Renal pelvis (tissue), 12 donors: ENCODE measurements at places on chromosomes 11 and 22.

GRCh38 chr11:119583585-119583984, 145.4 kb downstream of the NECTIN1 start:
- no peak for DNase-seq

DNA sequence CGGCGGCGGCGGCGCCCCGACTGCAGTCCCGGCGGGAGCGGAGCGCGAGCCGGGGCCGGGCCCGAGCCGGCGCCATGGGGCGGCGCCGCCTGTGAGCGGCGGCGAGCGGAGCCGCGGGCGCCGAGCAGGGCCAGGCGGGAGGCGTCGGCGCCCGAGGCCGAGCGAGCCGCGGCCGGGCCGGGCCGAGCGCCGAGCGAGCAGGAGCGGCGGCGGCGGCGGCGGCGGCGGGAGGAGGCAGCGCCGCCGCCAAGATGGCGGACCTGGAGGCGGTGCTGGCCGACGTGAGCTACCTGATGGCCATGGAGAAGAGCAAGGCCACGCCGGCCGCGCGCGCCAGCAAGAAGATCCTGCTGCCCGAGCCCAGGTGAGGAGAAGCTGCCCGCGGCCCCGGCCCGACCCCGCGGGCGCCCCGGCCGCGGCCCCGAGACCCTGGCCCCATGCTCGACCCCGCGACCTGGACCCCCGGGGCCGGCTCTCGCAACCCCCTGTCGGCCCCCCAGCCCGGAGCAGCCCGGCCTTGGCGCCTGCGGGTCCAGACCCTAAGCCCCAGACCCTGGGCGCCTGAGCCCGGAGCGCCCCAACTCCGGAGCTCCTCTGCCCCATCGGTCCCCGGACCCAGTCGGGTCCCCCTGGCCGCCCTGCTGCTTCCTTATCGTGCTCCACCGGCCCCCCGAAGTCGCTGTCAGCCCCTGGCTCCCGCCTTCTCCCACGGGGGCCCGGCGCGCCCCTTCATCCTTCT, at the start of gene GRK2:
Gene GRK2 (plus strand): TSS at position 25 of the 739 bp plus-strand sequence. CDS start 227 bp downstream, at position 252.
- DNase-seq: no peak

- no peak for DNase-seq
Measured at GRCh38 chr22:36285017-36285416, 32.1 kb downstream of the APOL1 start.

GRCh38 chr22:42693763-42694683, 26.6 kb downstream of the A4GALT start:
- no peak for DNase-seq

DNA sequence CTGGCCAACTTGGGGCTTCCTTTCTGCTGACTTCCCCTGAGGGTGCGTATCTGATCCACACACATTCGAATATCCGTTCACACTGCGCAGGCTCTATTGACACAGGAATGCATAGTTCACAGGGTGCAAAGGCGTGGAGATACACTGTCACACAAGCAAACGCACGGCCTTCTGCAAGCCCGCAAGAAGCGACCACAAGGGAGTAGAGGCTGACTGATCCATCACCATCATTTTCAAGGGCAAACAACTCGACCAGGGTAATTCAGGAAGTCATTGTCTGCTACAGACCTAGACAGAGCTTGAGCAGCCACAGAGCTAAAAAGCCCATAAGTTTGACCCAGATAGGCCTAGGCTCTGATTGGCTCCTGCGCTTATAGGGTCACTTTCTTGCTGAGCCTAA, 392.3 kb downstream of the MN1 start:
- DNase-seq: no peak

DNA sequence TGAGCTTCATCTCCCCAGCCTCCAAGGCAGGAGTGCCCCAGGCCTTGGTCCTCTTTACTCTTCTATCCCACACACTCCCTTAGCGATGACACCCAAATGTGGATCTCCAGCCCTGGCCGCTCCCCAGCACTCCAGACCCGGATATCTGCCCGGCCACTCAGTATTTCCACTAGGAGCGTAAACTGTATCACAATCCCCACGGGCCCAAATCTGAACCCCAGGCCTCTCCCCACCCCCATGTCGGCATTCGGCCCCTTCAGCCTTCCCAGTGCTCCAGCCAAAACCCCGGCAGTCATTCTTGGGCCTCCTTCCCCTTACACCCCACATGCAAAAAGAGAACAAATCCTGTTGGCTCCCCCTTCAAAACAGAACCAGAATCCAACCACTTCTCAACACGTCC, 20.8 kb downstream of the WNT11 start:
- DNase-seq: no peak

- no peak for DNase-seq
Measured at GRCh38 chr22:34904486-34904885, 161.5 kb upstream of the ISX start.

DNA sequence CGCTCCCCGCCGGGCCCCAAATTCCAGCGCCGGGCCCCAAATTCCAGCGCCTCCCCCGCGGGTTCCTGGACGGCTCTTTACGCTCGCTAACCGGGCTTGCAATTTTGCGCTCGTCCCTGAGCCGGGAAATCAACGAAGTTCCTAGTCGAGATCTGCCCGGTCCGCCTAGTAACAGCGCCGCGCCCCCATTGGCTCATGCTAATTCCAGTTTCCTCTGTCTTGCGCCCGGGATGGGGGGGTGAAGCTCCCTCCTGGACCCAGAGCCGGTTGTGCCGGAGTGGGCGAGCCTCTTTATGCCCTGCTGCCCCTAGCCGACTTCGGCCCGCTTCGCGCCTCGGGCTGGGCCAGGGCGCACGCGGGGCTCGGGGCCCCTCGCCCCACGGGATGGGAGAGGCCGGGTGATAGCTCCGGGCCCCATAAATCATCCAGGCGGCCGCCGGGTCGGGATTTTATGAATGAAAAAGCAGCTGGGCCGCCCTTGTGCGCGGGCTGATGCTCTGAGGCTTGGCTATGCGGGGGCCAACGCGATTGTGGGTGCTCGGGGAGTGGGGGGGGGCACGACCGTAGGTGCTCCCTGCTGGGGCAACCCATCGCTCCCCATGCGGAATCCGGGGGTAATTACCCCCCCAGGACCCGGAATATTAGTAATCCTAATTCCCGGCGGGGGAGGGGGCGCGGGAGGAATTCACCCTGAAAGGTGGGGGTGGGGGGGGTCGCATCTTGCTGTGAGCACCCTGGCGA, 1.8 kb upstream of the CCND1 start:
- peak; percentile 96 for DNase-seq

DNA sequence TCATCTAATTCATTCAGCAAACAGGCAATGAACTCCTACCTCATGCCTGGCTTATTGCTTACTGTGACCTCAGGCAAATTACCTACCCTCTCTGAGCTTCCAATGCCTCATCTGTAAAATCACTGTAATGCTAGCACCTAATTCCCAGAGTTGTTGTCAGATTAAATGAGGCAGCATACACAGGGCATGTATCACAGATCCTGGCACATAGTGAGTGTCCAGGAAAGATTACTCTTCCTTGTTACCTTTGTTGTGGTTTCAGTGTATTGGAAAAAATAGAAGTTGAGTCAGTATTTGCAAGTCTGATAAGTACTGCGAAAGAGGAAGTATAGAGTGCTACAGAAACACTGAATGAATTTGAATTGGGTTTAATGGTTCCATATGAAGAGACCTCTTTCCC, 26.4 kb upstream of the LRRC55 start:
- no peak for DNase-seq

- DNase-seq: no peak
Measured at GRCh38 chr11:63560506-63561180, 2.5 kb downstream of the PLAAT2 start.

DNA sequence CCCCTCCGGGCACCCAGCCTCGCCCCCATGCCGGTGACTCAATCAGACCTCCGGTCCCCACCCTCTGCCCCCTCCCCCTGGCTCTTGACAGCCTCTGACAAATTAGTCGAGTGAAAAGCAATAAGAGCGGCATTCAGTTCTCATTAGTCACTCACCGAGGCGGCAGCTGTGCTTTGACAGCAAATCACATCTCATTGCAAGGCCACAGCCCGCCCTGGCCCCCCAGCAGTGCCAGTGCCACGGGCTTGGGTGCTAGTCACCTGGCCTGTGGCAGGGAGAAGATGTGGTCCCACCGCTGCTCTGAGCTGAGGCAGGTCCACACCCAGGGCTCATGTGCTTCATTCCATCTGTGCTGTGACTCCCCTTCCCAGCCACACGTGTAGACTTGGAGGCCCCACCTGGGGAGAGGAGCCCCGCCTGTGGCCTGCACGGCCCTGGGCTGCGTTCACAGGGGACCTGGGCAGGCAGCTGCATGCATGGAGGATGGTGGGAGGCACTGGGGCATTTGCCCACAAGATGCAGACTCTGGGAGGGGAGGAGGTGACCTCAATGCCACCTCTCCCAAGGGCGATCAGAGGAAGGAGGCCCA, 7.4 kb upstream of the TH start:
- peak; percentile 42 for DNase-seq

- no peak for DNase-seq
Measured at GRCh38 chr11:65135633-65136145, 1.4 kb upstream of the SYVN1 start.

DNA sequence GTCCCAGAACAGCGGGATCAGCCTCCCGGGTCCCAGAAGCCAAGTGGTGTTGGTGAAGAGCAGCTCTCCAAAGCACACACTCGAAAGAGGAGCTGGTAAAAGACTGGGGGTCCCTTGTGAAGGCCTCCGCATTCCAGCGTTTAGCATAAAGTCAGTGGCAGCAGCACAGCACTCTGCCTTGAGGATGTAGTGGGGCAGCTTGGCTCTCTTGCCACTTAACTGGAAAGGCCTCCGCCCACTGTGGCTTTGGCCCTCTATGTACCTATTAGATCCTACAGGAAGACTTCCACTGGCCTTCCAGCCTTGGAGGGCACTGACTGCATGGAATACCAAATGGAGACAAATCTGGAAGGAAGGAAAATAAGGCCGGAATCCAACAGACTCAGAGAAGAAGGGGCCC, 1455.3 kb downstream of the BRD1 start:
- no peak for DNase-seq

GRCh38 chr22:49354516-49355210, 473.0 kb downstream of the BRD1 start:
- DNase-seq: no peak

GRCh38 chr11:22670830-22671229, 4.4 kb downstream of the GAS2 start:
- no peak for DNase-seq

DNA sequence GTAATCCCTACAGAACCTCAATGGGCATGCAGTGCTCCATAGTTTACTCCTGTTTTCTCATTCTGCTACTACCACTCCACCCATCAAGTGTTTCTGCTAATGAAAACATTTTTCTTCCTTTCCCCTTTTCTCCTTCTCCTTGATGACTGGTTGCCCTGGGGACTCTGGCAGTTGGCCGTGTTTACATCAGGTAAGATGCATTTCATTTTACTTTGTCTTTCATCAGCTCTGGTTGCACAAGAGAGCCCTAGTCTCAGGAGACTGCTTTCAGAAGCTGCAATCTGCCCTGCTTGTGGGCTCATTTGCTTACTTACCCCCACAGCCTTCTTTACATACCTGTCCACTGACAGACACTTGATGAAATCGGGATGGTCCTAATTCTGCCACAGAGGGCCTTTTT, 19.6 kb upstream of the LIMK2 start:
- no peak for DNase-seq

DNA sequence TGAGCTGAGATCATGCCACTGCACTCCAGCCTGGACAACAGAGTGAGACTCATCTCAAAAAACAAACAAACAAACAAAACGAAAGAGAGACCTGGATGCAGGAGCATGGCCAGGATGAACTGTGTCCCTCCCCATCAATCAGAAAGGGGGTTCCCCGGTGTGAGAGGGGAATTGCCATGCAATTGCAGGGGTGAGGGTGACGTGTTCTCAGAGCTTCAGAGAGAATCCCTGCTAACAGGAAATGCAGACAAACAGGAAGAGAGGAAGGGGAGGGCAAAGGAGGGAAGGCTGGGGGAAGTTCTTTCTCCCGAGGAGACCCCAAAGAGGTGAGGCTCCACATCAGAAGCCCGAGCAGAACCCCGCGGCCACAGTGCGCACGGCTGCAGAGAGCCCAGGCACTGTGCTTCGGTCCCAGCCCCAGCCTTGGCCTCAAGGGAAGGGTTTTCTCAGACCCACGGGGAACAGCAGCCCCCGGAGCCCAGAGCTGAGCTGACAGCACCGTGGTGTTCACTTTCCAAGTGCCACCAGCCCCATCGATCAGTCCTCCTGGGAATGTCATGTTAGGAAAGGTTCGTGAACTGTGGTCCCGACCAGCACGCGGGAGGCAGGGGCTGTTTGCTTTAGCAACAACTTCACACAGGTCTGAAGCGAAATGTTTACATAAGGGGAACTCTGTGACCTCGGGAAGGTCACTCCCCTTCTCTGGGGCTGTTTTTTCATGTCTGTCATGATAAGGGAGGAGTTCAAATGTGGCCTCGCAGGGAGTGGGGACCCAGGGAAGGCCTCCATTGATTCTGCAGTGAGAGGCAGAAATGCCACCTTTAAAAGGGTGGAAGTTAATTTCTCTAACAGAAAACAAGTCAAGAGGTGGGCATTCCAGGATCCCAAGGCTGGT, 108.0 kb upstream of the ANO1 start:
- no peak for DNase-seq

DNA sequence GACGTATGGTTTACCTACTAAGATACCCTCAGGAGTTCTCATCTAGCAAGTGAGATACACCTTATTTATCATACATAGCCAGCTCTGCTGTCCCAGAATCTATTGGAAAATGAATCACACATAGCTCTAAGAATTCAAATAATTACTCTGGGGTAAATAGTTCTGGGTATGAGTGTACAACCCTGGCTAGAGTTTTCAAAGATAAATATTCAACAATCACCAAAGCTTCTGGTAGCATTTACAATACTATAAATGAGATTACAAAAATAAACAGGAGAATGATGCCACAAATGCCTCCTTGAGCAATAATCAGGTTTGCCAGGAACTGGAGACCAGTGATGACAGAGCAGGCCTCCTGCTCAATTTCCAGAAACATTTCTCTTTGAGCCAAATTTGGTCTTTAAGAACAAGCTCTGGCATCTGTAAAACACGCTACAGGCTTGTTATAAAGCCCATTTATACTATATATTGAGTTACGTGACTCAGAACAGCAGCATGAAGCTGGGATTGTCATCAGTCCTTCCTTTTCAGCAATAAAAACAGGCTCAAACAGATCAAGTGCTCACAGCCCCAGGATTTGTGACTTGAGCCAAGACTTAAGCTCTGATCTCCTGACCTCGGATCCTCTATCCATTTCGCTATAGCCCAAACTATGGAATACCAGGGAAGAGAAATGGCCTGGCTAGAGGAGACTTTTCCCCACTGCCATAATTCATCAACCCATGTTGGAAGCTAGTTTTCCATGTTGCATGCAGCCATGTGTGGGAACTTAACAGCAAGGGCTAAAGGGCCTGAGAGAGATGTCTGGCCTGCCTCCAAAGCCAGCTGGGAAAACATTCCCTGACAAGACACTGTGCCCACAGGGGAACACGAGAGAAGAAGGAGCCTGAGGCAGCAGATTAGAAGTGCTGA, 19.7 kb downstream of the RAB30 start:
- DNase-seq: peak; percentile 43
